ENCODE measurements at places on chromosomes 13 and 19. TPM values are rescaled to one million over a fixed set of nuclear protein-coding genes. Genes with fewer than 3 reads are reported as not detected.

Gene ZNF223
- total RNA-seq: 2.2 TPM

- no peaks in the 10 kb centered on the region for H3K36me3 ChIP-seq
- H3K4me3 ChIP-seq: no peak overlapping the region
- no peak overlapping the region for H3K27ac ChIP-seq
- H3K4me1 ChIP-seq: no peaks in the 10 kb centered on the region
Observed at GRCh38 chr13:67216864-67217263, 13.3 kb downstream of the PCDH9 start.

GRCh38 chr13:92658293-92658692 is 568.3 kb upstream of the GPC6 start:
- H3K36me3 ChIP-seq: no peaks in the 10 kb centered on the region
- no peaks in the 10 kb centered on the region for H3K4me1 ChIP-seq
- no peak overlapping the region for H3K4me3 ChIP-seq
- H3K27ac ChIP-seq: no peak overlapping the region

GRCh38 chr13:95480131-95480545 is 72.4 kb upstream of the CLDN10 start:
- H3K36me3 ChIP-seq: no peaks in the 10 kb centered on the region
- no peak for DNase-seq
- no peaks in the 10 kb centered on the region for H3K27me3 ChIP-seq
- H3K27ac ChIP-seq: no peak overlapping the region
- no peaks in the 10 kb centered on the region for H3K4me1 ChIP-seq

- H3K4me1 ChIP-seq: no peaks in the 10 kb centered on the region
- no peak overlapping the region for H3K4me3 ChIP-seq
Observed at GRCh38 chr13:26200811-26201210, 21.3 kb downstream of the RNF6 start.

DNA sequence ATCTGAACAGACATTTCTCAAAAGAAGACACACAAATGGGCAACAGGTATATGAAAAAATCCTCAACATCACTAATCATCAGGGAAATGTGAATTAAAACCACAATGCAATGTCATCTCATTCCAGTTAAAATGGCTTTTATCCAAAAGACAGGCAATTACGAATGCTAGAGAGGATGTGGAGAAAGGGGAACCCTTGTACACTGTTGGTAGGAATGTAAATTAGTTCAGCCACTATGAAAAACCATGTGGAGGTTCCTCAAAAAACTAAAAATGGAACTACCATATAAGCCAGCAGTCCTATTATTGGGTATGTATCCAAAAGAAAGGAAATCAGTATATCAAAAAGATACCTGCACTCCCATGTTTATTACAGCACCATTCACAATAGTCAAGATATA is 24.7 kb upstream of the ZC3H13 start:
- no peaks in the 10 kb centered on the region for H3K36me3 ChIP-seq
- no peak overlapping the region for H3K27ac ChIP-seq
- no peaks in the 10 kb centered on the region for H3K27me3 ChIP-seq
- H3K4me1 ChIP-seq: no peaks in the 10 kb centered on the region

- no peak overlapping the region for H3K27ac ChIP-seq
- no peak overlapping the region for H3K4me3 ChIP-seq
- H3K27me3 ChIP-seq: no peaks in the 10 kb centered on the region
- no peaks in the 10 kb centered on the region for H3K36me3 ChIP-seq
- DNase-seq: no peak
Observed at GRCh38 chr13:21659087-21659486, 11.8 kb upstream of the FGF9 start.

GRCh38 chr19:13621413-13621812 is 115.1 kb upstream of the CACNA1A start:
- H3K4me1 ChIP-seq: no peaks in the 10 kb centered on the region
- H3K4me3 ChIP-seq: no peak overlapping the region
- peaks cover 44% of the 10 kb centered on the region for H3K27me3 ChIP-seq
- H3K27ac ChIP-seq: no peak overlapping the region
